ENCODE measurements at places on chromosomes 6 and 20.

- no peak for DNase-seq
Measured at GRCh38 chr6:17959302-17959701, 28.1 kb downstream of the KIF13A start.

DNA sequence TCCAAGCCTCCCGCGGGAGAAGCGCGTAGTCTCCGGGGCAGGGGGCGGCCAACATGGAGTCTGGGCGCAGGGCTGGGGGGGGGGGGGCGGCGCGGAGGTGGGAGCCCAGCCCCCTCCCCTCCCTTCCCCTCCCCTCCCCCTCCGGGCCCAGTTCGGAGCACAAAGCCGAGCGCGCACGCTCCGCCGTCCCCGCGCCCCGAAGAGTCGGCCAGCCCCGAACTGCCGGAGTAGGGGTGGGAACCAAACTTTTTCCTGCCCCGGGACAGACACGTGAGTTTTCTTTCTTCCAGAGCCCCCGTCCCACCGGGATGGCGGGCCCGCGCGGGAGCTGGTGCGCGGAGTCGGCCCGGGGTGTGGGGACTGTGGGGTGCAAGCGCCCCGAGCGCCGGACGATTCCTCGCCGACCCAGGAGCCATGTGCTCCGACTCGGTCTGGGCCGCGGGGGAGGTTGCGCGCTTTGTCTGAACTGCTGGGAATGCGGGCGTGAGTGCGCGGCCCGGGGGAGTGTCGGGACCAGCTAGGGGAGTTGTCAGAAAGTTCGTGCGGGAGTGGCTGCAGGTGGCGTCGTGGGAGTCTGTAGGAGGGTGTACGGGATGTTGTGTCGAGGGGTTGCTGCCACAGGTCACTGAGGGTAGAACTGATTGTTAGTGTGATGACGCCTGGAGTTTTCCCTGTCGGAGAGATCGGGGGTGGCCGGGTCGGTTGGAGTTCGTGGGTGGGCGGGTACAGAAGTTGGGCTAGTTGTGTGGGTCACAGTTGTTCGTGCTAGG is 1.2 kb downstream of the TGIF2 start:
- peak; percentile 81 for DNase-seq

- DNase-seq: no peak
Measured at GRCh38 chr6:91013511-91013910, 426.6 kb upstream of the MAP3K7 start.

DNA sequence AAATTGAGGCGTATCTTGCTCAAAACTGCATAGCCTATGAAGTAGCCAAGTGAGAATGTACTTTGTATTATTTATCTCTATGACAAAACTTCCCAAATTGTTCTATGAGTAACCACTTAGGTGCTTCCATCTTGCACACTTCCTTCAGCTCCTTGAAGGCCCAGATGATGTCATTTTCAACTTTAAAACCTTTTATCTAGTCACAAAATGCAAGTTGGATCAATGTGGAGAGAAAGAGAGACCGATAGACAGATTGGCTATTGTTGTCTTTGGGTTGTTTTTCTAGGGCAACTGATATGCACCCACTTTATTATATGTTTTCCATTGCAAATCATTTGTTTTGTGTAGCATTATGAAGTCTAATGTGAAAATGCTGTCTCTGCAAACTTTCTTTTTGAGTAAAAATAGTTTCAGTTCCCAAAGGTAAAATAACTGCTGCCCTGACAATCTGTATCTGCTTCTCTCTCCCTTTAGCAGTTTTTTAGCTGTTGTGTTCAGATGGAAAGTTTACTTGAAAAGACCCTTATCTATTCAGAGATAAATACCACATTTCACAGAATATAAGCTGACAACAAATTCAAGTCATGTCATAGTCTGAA is 73.7 kb upstream of the CITED2 start:
- DNase-seq: no peak

DNA sequence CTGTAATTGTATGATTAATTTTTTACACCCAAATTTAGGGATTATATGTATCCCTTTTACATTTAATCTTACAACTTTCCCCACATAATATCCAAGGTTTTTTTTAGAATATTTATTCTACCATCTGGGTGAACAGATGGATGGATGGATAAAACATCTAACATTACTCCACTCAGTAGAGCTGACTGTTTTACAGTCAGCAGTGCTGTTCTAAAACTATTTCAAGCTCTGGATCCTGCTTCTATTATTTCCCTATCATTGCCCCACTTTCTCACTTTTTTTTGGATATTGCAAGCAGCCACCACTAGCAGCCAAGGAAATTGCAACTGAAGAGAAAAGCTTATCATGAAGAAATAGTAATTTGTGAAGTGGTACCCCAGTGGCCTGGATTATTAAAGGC is 173.7 kb downstream of the ARHGAP18 start:
- DNase-seq: no peak

- no peak for DNase-seq
Measured at GRCh38 chr20:4465855-4466545, 255.7 kb upstream of the PRND start.

- DNase-seq: no peak
Measured at GRCh38 chr20:45843506-45843905, 9.9 kb downstream of the SNX21 start.

GRCh38 chr20:56941101-56941686 is 312.1 kb downstream of the TFAP2C start:
- DNase-seq: no peak

DNA sequence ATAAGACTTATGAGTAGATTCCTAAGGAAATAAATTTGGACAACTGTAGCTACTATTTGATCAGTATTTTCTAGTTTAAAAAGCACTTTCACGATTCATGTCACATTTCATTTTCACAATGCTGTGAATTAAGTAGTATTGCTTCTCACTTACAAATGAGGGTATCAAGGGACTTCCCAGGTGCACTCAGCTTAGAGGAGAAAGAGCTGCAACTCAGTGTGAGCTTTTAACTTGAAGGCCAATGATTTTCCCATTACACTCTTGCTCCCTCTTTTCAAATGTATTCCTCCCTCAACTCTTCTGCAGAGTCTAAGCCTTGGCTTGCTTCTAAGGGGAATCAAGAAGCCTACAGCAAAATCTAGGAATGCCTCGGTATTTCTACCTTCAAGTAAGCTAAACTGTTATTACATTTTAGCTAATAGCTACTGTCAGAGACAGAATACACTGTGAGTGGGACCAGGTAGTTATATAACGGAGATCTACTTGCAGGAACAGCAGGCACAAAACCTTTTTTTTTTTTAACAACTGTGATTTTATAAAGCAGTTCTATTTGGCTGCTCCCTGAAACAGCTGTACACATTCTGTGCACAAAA is 339.0 kb downstream of the SYNE1 start:
- DNase-seq: no peak

- DNase-seq: no peak
Measured at GRCh38 chr20:12287575-12287974, 369.9 kb downstream of the BTBD3 start.

DNA sequence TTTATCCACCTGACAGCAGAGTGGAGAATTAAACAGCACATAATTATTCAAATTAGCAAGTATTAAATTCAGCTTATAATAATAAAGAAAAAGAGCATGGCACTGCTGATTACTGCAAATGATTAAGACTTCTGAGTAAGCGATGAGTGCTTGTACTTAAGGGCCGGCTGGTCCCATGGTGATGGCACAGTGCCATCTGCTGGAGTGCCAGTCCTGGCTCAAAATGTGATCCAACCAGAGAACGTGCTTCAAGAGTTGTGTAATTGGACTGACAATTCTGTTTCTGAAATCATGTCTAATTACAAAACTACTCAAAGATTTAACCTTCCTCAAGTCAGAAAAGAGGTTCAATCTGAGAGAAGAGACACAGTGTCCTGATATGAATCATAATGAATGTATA is 181.6 kb upstream of the RGS17 start:
- peak; percentile 48 for DNase-seq

DNA sequence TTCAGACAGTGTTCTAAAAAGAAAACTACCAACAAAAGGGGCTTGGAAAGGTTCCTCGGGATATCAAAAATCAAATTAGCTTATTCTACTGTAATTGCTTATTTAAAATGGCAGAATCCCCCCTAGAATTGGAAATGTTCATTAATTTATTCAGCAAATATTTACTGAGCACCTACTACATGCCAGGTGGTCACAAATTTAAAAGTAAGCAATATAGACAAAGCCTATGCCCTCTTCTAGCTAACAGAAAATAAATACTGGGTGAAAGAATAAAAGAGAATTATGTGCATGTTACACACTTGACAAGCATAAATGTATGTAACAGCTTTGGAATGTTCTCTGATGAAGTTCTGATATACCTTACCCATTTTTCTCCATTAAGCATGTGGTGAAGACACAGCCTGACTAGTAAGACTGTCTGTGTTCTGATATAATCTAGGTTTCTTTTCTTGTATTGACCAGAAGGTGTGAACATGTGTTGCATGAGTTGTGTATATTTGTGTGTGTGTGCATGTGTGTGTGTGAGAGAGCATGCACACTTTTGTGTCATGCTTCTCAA is 606.7 kb upstream of the CITED2 start:
- DNase-seq: no peak

GRCh38 chr6:139970591-139970991 is 596.1 kb upstream of the CITED2 start:
- DNase-seq: no peak

GRCh38 chr6:34242252-34243130 is 5.8 kb downstream of the HMGA1 start:
- DNase-seq: no peak

- no peak for DNase-seq
Measured at GRCh38 chr6:112851146-112851545, 504.0 kb downstream of the RFPL4B start.

DNA sequence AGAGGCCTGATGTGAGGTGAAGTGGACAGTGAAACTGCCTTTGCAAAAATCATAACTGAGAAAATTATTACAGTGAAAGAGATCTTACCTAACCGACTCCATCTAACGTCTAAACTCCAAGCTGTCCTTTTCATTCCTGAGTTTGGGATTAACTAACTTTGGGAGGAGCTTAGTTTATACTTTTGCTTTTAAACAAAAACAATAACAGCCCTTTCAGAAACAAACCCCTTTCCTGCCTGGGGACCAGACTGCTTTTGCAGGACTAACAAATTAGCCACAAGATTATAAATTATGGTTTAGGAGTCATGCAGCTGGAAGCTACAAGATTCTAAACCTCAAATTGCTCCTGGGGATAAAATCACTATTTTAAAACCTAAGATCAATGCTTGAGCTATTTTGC is 38.6 kb upstream of the HFE start:
- no peak for DNase-seq

GRCh38 chr6:46420921-46421638 is 70.2 kb downstream of the RCAN2 start:
- DNase-seq: no peak

DNA sequence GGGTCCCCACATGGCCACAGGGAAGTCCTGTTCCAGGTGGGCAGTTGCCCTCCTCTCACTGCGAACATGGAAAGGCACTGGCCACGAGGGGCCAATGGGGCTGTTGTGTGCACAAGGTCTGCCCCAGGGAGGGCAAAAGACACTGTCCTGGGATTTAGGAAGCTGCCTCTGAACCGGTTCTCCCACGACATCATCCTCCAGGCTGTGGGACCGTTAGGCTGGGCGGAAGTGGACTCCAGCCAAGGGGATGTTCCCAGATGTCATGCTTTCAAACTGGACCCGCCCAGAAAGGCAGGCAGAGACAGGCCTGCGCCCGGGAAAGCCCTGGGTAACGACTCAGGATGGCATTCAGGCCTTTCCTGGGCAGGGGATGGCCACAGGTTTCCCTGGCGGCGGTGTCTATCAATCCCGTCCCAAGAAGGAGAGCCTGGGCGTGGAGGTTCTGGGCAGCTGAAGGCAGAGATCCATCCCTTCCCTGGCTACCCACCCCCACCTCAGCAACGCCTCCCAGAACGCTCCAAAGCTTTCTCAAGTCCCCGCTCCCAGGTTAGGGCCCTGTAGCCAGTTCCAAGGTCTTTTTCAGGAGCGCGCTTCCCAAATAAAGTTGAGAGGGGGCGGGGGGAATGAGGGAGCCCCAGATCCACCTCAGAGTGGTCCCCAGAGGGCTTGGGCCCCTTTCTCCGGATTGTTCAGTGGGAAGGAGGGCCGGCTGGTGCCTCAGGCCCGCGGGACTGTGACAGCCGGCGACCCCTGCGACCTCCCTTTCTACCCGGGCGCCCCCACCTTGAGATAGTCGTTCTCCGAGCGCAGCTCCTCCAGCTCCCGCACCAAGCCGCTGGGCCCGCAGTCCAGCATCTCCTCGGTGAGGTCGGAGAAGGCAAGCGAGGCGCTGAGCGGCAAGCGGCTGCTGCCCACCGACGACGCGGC is 13.8 kb upstream of the TLDC2 start:
- no peak for DNase-seq

DNA sequence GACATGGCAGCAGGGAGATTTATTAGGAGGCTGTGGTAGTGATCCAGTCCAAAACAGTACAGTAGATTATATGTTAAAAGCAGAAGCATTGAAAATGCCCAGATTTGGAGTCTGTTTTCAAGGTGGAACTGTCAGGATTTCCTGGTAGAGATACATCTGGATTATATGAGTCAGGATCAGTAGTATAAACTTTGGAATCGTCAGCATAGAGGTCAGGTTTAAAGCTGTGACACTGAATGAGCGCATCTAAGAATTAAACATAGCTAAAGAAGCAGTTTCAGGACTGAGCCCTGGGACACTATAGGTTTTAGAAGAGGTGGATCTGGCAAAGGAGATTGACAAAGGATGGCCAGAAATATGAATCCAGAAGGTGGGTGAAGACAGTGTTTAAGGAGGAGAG is 60.4 kb downstream of the RNF144B start:
- no peak for DNase-seq

DNA sequence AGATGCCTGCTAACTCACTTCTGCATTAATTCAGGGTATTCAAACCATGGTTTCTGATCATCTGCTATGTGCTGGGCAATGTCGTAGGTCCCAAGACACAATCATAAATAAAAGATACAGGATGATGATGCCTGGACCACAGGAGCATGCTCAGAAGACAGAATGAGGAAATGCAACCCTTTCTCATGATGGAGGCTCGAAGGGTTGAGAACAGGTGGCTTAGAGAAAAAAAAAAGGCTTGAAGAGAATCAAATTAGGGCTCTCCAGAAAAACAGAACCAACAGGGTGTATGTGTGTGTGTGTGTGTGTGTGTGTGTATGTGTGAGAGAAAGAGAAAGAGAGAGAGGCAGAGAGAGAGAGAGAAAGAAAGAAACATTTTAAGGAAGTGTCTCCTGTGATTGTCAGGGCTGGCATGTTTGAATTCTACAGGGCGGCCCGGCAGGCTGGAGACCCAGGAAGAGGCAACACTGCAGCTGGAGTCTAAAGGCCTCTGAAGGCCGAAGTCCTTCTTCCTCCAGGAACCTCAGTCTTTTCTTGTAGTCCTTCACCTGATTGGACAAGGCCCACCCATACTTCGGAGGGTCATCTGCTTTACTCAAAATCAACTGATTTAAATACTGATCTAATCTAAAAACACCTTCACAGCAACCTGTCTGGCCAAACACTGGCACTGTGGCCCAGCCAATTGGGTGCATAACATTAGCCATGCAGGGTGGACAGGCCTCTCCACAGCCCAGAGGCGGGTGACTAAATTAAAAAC is 143.8 kb downstream of the ERMARD start:
- no peak for DNase-seq

- DNase-seq: no peak
Measured at GRCh38 chr20:43722153-43722505, 4.7 kb downstream of the GTSF1L start.
